ENCODE measurements at places on chromosomes 16 and 17.

DNA sequence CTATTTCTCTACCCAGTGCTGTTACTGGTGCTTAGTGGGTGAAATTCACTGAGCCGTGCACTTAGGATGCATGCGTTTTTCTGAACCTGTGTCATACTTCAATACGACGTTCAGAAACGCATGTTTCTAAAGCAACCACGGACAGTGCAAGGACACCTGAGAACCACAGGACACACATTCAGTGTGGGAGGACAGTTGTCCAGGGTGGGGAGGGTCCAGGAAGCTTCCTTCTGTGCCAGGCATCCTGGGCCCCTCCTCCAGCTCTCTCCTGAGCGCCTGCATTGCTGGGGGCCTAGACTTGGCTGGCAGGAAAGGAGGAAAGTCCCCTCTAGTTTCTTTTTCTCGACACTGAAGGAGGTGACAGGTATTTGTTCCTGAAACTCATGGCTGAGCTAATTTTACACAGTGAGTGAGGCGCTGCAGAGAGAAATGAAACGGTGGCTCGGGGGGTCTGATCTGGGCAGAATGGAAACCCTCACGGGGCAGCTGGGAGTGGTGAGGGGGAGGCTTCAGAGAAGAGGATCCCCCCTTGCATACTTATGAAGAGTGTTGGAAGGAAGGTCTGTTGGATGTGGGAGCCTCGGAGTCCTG lies 89.9 kb downstream of the IRF8 start:
- no peak for DNase-seq

DNA sequence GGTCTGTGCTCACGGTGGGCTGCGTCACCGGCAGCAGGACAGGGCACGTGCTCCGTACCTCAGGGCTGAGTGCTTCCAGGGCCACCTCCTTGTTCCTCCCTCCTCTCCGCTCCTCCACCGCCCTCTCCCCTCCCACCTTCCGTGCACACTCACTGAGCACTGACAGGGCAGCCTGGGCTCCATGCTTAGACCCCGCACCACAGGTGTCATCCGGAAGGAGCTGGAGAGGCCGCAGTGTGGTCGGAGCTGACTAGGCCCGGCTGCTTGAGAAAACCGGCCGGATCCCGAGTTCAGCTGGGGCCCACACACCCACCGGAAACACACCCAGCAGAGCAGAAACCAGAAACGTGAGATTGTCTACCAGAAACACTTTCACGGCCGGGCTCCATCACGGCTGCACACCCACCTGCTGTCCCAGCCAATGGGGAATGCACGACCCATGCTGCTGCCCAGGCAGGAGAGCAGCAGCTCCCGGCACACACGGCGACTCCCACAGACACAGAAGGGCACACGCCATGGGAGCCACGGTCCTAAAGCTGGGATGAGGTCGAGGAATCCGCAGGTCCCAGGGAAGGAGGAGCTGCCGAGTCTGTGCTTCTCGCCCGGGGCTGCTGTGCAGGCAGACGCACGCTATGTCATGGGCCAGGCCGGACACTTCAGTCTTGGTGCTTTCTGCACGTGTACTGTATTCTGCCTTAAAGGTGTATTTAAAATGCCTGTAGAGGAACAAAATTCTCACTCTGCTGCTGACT lies 55.0 kb upstream of the ZNF469 start:
- DNase-seq: no peak

DNA sequence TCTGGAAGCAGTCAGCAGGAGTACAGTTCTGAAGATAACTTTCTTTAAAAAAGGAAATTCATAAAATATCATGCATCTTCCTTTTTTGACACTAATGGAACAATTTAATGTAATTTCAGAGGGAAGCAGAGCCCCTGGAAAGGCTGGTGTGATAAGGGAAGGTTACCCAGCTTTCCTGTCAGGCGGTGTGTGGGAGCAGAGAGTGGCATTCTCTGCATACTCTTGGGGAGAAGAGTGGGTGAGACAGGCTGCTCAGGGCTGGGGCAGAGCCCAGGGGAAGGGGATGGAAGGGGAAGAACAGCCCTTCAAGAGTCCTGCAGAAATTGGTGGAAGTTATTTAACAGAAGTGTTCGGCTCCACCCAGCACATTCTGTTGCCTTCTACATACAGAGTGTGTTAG lies 84.7 kb downstream of the PRKCB start:
- no peak for DNase-seq

DNA sequence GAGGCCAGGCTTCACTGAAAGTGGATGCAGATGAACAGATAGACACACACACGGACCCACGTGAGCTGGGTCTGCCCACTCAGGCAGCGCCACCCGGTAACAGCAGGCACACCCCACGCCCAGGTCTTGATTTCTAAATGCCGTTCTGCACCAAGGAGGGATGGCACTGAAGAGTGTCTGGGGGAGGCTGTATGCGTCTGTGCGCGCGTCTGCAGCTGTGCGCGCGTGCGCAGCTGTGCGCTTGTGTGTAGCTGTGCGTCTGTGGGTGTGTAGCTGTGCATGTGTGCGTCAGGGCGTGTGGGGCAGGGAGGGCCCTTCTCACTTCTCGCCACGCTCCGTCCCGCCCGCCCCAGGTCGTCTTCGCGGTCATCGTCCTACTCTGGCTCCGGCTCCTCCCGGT lies 15.5 kb upstream of the IL17C start:
- no peak for DNase-seq
